ENCODE measurements at places on chromosomes 12 and 14. TPM values are rescaled to one million over a fixed set of nuclear protein-coding genes. Genes with fewer than 3 reads are reported as not detected.

GRCh38 chr14:69064596-69064995, 85.5 kb upstream of the ACTN1 start:
- DNase-seq, result no peak

- DNase-seq, result no peak
Measured at GRCh38 chr12:106001837-106002218, 136.9 kb downstream of the NUAK1 start.

DNA sequence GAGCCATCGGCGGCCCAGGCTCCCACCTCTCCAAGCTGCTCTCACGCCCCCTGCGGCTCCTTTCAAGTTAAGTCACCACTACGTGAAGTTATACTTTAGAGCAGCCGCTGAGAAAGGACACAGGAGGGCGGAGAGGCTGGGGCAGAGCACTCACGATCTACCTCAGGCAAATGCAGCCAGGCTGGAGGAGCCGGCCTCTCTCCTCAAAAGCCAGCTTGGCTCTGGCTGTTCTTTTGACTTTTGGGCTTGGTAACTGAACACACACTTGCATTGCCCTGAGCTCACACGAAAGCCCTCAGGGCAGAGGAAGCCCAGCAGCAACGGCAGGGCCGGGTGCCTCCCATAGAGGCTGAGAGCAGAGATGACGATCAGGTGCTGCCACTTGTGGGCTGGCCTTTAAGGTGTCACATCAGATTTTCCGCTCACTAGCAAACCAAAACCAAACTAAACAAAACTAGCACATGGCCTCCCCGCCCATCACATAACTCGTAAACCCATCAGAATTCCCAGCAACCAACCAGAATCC, 75.2 kb downstream of the PITPNM2 start:
- DNase-seq, result peak; percentile 21

DNA sequence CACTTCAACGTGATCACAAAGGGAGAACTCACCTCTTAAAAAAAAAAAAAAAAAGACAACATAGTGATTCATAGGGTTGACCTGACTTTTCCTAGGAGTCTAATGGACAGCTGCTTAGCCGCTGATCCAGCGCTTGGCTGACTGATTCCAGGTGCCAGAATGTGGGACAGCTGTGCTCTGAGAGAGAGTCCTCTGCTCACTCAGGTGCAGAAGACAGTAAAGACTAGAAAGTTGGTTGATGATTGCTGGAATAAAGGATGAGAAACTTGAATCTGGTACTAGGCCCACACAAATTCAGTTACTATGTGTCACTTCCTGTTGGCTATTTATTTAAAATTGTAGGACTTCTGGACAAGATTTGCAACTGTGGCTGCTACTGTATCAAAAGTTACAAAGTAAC, 229.4 kb downstream of the CHST11 start:
- DNase-seq, result no peak

DNA sequence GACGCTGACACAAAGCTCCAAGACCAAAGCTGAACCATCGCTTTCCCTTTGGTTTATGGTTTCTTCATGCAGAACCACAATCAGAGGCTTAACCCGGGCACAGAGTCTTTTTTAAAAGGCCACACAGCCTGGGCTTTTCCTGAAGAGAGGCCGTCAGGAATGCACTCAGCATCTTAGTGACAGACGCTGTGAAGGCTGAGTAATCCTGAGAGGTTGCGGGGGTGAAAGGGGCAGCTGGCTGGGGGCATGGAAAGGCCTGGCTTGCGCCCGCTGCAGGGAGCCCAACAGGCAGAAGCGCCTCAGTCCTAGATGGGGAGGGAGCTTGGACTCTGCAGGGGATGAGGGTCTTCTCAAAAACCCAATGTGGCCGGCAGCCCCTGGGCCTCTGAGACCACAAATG, 13.6 kb downstream of the CTDSP2 start:
- DNase-seq, result no peak

DNA sequence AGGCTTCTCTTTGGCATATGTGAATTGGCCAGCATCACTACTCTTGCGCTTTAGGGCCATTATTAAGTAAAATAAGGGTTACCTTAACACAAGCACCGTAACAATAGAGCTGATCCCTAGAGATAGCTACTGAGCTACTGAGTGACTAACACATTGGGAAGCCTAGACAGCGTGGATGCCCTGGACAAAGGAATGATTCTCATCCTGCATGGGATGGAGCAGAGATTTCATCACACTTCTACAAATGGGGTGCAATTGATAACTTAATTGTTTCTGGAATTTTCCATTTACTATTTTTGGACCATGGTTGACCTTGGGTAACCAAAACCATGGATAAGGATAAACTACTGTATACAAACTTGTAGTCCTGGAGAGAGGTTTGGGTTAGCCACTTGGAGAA, 57.1 kb downstream of the FBXO34 start:
- DNase-seq, result no peak

DNA sequence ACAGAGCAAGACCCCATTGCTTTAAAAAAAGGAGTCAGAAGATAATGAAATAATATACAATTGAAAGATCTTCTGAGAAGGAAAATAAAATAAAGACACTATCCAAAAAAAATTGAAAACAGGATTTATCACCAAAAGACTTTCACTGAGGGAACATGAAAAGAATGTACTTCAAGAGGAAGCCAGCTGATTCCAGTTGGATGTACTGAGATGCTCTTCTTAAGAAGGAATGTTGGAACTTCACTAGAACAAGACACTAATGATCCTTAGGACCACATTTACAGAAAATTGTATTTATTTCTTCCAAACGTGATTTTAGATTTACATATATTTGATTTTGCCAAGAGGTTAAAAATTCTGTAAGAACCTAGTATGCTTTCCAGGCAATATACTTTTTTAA, 65.6 kb upstream of the CNOT2 start:
- no peak for DNase-seq

DNA sequence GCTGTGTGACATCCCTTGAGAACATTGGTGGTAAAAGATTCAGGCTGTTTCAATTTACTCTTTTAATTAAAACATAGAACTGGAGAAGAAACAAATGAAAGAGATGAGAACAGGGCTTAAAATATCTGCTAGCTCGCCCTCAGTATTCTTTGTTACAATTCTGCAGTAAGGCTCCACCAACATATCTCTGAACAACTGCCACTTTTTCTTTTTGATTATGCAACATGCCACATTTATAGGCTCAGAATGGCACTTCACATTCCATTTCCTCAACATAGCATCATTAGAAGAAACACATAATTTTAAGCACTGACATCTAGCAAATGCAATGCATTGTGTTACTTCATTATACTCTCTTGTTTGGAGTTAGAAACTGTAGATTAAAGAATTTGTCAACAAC, 1315.2 kb downstream of the LRFN5 start:
- no peak for DNase-seq

DNA sequence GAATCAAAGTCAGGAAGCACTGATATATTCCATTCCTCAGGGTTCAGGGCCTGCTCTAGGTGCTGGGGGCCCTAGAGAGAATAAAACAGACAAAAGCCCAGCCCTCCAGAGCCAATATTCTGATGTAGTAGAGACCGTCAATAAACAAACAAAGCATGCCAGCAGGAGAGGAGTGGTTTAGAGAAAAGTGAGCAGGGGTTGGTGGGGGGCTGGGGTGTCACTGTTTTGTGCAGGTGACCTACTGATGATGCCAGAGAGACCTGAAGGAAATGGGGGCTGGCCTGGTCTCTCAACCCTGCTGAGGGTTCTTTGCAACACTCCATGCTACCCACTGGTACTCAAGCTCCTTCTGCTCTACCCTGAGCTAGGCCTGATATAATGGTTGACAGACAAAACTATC, 26.5 kb downstream of the IL26 start:
- no peak for DNase-seq

DNA sequence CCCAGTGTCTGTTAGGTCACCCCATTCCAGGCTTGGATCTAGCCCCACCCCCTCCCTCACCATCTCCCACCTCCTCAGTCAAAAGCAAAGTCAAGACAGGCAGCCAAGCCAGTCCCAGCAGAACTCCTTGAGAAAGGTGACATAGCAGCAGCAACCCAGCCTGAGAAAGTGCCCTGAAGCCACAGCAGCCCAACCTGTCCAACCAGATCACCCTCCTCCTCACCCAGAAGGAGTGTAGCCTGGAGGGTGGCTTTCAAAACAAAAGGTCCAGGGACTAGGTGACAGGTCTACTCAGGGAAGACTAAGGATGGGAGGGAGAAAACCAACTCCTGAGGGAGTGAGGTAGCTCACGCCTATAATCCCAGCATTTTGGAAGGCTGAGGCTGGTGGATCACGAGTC, 5.2 kb downstream of the RAB15 start:
- DNase-seq, result no peak

- no peak for DNase-seq
Measured at GRCh38 chr12:29164477-29165393, 15.7 kb downstream of the FAR2 start.

GRCh38 chr14:33150666-33151428, 212.2 kb downstream of the NPAS3 start:
- DNase-seq, result no peak

DNA sequence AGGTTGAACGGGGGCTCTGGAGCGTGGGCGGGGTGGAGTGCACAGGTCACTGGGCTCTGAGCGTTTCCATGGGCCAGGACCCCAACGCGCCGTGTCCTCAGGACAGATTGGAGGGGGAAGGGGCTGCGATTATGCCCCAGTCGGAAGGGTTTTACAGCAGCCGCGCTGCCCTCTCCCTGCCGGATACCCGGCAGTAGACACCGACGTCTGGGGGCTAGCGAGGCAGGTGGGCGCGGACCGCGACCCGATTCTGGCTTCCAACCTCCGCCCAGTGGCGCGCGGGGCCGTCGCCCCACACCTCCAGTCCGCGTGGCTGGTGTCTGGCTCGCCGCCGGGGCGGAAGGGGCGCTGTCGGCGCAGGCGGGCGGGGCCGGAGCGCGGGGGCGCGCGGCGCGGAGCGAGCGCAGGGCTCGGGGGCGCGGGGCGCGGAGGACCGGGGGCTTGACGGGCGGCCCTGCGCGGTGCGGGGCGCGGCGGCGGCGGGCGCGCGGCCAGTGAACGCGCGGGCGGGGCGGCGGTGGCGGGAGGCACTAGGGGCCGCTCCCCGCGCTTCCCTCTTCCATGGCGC, 2.4 kb upstream of the KIF26A start:
- peak; percentile 3 for DNase-seq

- peak; percentile 58 for DNase-seq
Measured at GRCh38 chr12:48105321-48105866, 485 bp downstream of the SENP1 start.

DNA sequence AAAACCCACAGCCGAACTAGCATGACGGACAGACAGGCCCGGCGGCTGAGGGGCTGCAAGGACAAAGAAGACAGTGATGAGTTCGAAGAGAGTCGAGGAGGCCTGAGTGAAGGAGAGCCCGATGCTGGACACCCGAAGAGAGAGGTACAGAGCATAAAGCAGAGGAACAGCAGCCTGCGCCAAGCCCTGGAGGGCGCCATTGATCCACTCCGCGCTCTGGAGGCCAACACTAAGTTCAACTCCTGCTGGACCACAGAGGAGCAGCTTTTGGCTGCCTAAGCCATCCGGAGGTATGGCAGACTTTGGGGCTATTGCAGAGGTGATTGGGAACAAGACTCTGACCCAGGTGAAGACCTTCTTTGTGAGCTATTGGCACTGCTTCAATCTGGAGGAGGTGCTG, 7.8 kb upstream of the PLXNC1 start:
- no peak for DNase-seq

- DNase-seq, result no peak
Measured at GRCh38 chr12:2335109-2335508, 282.3 kb downstream of the CACNA1C start.

DNA sequence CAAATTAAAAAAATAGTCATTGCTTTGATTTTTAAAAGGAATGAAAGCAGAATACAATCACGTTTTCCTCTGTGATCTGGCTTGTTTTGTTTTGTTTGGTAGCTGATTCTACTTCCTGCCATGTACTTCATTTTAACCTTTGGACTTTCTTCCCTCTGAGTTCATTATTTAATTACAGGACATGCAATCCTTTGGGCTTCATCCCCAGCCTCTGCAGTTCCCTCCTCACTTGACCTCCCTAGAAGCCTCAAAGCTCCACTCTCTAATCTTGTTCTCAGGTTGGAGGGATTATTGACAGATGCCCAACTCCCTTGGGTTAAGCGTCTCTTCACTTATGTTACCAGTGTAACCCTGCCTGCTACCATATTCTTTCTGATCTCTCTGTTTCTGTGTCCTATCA, 967.9 kb upstream of the SEL1L start:
- no peak for DNase-seq

GRCh38 chr12:23356927-23357708, 592.4 kb downstream of the SOX5 start:
- DNase-seq, result no peak

DNA sequence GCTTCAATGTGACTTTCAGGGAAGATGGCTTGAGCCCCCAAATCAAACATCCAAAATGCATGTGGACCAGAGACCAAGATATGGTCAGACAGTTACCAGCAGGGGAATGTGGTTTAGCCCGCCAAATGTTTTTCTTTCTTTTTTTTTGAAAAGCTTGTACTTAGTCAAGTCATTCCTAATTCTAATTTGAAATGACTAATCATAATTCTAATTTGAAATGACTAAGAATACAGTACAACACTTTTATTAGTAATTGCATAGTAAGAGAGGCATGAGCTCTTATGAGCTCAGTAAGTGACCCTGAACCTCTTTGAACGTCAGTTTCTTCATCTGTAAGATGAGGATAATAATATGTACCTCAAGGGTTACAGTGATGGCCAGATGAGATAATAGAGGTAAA, 72.4 kb downstream of the HECTD4 start:
- DNase-seq, result no peak

GRCh38 chr12:111430433-111431353, 25.0 kb downstream of the SH2B3 start:
- peak; percentile 63 for DNase-seq

DNA sequence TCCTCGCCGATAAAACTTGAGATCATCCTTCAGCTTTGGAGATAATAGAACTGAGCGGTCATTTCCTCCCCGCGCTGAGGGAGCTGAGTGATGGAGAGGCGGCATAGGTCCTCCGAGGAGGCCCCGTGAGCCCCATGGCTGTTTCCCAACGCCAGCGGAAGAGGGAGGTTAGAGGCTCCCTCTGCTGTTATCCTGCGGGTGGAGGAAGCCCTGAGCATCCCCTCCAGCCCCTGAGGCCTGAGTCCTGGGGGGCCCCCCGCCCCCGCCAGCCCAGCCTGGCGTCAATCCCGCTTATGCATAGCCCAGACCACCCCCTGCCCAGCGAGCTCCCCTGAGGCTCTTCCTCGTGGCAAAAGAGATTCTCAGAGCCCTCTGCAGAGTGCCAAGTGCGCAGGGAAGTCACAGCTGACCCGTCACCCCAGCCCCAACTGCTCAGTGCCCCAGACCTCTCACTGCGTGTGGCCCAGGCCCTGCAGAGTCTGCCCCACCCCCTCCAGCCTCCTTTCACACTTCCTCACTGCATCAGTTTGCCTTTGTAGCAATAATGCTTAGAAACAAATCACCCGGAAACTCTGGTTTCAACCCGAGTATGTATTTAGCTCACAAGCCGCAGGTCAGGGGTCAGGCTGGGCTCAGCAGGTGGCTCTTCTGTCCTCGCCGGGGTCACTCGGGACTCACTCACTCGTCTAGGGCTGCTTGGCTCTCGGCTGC, 44.7 kb upstream of the GALNT9 start:
- DNase-seq, result no peak

The TAS2R20 gene
- 1.1 TPM for total RNA-seq

The WSCD2 gene
- total RNA-seq, result 0.60 TPM

The KLRG1 gene
- total RNA-seq, result 9.9 TPM

The LYZ gene
- total RNA-seq, result 134 TPM

The HNRNPC gene
- 580 TPM for total RNA-seq

The UBR7 gene
- total RNA-seq, result 12.9 TPM

The RTN1 gene
- total RNA-seq, result 0.60 TPM

The IQSEC3 gene
- total RNA-seq, result 0.29 TPM

The NXPH4 gene
- total RNA-seq, result not detected

The SMIM41 gene
- not detected for total RNA-seq

The CD4 gene
- 187 TPM for total RNA-seq

The TGM1 gene
- total RNA-seq, result 4.3 TPM

The GARIN6 gene
- not detected for total RNA-seq
